ENCODE measurements at places on chromosomes 6 and 20. TPM values are rescaled to one million over a fixed set of nuclear protein-coding genes. Genes with fewer than 3 reads are reported as not detected.

The PRPH2 gene
- total RNA-seq: not detected

The C20orf144 gene
- 0.61 TPM for total RNA-seq

The GLYATL3 gene
- total RNA-seq: not detected

The MUC22 gene
- not detected for total RNA-seq

The PRRT1 gene
- total RNA-seq: 1.5 TPM

The BMP7 gene
- total RNA-seq: not detected

The NOX3 gene
- not detected for total RNA-seq

The MAP1LC3A gene
- 2.1 TPM for total RNA-seq

DNA sequence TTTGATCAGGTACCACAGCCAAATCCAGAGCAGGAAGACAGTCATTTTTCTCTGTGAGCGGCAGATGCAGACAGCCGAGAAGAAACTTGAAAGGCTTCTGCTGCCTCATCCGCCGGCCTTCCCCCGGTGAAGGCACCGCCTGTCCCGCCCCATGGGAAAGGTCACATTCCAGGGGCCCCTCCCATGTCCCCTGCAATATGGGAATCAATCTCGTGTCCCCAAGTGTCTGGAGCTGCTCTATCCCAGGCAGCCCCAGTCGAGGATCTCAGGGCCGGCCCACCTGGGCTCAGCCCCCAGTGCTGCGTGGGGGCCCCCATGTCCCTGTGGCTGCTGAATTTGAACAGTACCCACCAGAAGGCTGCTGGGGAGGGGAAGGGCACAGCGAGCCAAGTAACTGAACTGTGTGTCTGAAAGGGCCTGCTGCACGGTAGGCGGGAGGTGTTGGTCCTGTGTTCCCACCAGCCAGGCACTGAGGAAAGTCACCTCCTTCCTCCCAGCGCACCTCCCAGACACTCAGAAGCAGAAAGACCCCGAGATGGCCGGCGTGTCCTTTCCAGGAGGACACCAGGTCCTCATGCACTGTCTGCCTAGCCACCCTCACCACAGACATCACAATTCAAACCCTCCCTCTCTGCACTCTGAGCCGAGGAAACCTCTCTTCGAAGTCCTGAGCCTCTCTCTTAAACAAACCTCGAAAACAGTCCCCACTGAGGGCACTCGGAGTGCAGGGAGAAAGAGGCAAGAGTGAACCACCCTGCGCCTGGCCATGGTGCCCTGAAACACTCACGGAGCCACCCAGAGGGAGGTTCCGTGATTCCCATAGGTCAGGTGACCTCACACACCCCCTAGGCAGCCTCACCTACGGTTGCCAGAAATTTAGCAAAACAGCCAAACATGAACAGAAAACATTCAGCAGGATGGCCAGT is 99.3 kb downstream of the PSMB1 start:
- no peak for DNase-seq

- no peak for DNase-seq
Observed at GRCh38 chr20:47335251-47336128, 21.0 kb downstream of the ZMYND8 start.

GRCh38 chr20:19341348-19342053 is 129.1 kb downstream of the SLC24A3 start:
- DNase-seq: no peak

DNA sequence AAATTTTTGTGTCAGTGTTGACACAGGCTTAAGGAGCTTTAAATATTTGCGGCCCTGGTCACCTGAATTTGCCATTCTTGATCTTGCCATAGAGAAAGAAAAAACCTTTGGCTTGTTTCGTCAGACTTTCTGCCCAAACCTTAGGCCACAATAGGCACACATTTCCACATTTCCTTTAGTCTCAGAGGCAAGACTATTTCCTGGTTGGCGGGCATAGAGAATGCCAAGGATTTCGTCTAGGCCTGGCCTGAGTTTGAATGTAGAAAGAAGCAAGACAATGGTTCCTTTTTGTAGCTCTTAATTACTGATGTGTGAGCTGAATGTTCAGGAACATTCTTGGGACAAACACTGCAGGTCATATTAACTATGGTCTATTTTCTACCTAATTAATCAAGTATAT is 108.1 kb downstream of the TRMT11 start:
- no peak for DNase-seq

DNA sequence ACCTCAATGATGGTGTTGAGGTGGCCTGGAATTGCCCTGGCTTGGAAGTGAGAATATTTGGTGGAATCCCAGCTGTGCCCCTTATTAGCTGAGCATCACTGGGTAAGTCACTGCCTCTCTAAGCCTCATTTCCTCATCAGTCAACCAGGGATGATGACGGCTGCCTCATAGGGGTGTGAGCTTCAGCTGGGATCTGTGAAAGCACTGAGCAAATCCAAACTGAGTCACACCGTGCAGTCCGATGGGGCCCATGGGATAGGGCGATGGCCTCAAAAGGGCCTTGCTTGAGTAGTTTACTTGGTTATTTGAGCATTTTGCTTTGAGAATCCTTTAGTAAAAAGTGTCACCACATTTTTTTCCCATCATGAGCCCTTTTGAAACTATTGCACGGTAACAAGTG is 1.1 kb downstream of the SLC22A1 start:
- DNase-seq: no peak

GRCh38 chr6:14811775-14812428 is 434.0 kb upstream of the JARID2 start:
- no peak for DNase-seq

GRCh38 chr6:33123181-33123580 is 47.4 kb downstream of the HLA-DPB1 start:
- DNase-seq: no peak

GRCh38 chr6:155448668-155449449 is 6.8 kb downstream of the NOX3 start:
- DNase-seq: no peak

DNA sequence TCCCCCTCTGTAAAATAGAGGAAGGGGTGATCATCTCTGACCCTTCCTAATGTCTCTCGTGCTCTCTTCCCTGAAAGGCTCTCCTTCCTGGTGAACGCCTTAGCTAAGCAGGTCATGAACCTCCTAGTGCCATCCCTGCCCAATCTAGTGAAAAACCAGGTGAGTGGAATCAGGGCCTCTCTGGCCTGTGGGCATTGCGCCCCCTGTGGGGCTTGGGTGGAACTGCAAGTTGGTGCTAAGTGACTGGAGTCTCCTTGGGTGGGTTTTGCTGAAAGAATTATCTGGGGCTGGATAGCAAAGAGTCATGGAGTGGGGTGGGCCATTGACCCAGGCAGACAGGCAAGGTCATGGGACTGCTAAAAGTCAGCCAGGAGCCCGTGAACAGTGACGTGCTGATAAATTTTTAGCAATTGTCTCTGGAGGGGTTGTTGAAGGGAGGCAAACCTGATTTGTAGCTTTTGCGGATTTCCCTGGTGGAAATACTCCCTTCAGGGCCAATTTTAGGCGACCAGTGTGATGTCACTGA is 8.9 kb downstream of the BPIFB1 start:
- peak; percentile 52 for DNase-seq

DNA sequence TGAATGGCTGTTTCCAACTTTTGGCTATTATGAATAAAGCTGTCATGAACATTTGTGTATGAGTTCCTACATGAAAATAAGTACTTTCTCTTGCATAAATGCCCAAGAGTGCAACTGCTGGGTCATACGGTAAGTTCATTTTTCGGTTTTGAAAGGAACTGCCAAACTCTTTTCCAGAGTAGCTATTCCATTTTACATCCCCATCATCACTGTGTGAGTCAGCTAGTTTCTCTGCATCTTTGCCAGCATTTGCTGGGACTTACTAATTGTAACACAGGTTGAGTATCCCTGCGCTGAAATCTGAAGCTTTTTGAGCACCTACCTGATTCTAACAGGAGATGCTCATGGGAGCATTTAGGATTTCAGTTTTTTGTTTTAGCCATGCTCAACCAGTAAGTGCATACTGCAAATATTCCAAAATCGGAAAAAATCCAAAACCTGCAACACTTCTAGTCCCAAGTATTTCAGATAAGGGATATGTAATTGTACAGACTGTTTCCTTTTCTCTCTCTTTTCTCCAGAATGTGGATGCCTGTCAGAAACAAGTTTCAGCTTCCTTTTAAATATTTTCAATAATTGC is 118.4 kb downstream of the DTNBP1 start:
- DNase-seq: no peak

GRCh38 chr6:137717074-137718073 is 149.7 kb upstream of the TNFAIP3 start:
- DNase-seq: peak; percentile 97

DNA sequence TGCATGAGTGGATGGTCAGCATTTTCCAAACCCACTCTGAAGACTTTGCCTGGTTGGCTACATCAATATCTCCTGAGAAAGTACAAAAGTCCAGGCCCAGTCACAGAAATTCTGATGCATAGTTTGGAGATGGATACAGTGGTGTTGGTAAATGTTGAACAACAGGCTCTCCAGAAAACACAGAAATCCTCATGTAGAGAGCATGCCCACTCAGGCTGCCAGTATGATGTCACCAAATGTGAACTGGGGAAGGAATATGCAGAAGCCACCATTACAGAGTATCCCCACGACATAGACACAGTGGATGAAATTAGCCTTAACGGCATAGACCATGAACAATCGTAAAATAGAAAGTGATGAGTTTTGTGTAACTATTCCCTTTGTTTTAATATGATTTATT is 97.1 kb upstream of the NXT1 start:
- no peak for DNase-seq

- DNase-seq: no peak
Observed at GRCh38 chr6:150119173-150119572, 23.7 kb upstream of the PPP1R14C start.

- DNase-seq: no peak
Observed at GRCh38 chr20:49464556-49464955, 17.9 kb downstream of the KCNB1 start.

DNA sequence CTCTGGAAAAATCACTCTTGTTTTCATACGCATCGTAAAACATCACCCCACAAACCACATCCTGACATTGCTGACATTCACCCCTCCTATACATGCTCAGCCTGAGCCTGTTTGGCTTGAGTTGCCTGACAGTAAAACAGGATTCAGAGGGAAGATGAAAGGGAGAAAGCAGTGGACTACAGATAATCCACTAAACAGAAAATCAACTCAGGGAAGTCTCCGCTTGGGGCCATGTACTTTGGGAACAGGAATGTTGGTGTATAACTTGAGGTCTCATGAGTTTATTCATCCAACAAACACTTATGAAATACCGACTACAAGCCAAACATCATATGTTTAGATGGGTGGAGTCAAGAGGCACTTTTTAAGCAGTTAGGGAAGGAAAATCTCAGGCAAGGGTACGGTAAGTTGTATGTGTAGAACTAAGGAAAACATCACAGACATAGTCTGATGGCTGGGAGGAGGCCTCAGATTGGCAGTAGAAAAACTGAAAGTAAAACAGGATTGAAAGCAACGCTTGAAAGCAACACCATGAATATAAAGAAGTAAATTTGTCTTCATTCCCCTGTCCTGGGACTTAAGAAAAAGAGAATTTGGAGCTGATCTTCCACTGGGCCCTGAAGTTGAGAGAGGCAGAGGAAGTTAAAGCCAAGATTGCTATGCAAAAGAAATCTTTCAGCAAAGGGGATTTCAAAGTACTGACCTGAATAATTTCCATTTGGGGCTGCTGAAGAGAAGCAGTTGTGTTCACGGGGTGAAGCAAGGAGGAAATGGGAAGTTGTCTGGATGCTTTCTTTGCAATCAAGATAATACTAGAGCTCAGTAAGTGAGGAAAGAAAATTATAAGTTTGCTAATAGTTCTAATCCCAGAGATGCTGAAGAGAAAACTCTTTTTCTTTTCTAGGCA is 28.8 kb downstream of the PDE7B start:
- peak; percentile 66 for DNase-seq

GRCh38 chr20:35277127-35277526 is 795 bp downstream of the MMP24OS start:
- no peak for DNase-seq

- no peak for DNase-seq
Observed at GRCh38 chr6:136685540-136686108, 106.7 kb downstream of the MAP3K5 start.

- DNase-seq: peak; percentile 47
Observed at GRCh38 chr6:36349240-36349639, 12.6 kb upstream of the BNIP5 start.

All from CD4-positive, alpha-beta memory T cell (primary cell).